ENCODE measurements at places on chromosomes 2 and 18. TPM values are rescaled to one million over a fixed set of nuclear protein-coding genes. Genes with fewer than 3 reads are reported as not detected.

THSD7B gene
- not detected for total RNA-seq

CD8B2 gene
- not detected for total RNA-seq

ARMC9 gene
- total RNA-seq = 3.5 TPM

GPR35 gene
- not detected for total RNA-seq

REG3A gene
- not detected for total RNA-seq

DNER gene
- 0.44 TPM for total RNA-seq

TMEM127 gene
- total RNA-seq = 23.2 TPM

UCN gene
- total RNA-seq = 0.40 TPM

KCNG2 gene
- 1.4 TPM for total RNA-seq

PELI1 gene
- 44.5 TPM for total RNA-seq

HOXD4 gene
- total RNA-seq = 1.3 TPM

SCN7A gene
- total RNA-seq = not detected

KHK gene
- 3.4 TPM for total RNA-seq

BOK gene
- total RNA-seq = 113 TPM

IL1B gene
- 0.22 TPM for total RNA-seq

RAB10 gene
- 47.0 TPM for total RNA-seq

TMEM185B gene
- total RNA-seq = 19.2 TPM

KIF1A gene
- under 0.01 TPM for total RNA-seq

HOXD3 gene
- total RNA-seq = 6.5 TPM

SFXN5 gene
- total RNA-seq = 8.9 TPM

CDH19 gene
- not detected for total RNA-seq

ITGB6 gene
- total RNA-seq = not detected

RNU2-63P gene
- total RNA-seq = 70.8 TPM

NYAP2 gene
- total RNA-seq = not detected

CDH7 gene
- total RNA-seq = under 0.01 TPM

RTTN gene
- total RNA-seq = 14.7 TPM

DLGAP1 gene
- total RNA-seq = not detected

SLC5A7 gene
- total RNA-seq = not detected

SPATA3 gene
- total RNA-seq = not detected

CRYGC gene
- not detected for total RNA-seq

ASIC4 gene
- total RNA-seq = not detected

ANO7 gene
- total RNA-seq = 2.6 TPM

KIF3C gene
- total RNA-seq = 10.5 TPM

NOL4 gene
- total RNA-seq = not detected

REEP1 gene
- total RNA-seq = 14.5 TPM

TCF23 gene
- total RNA-seq = not detected

PPP1R7 gene
- 57.7 TPM for total RNA-seq

TGFBRAP1 gene
- 32.7 TPM for total RNA-seq

HOXD11 gene
- total RNA-seq = not detected

SKOR2 gene
- total RNA-seq = not detected

PRPF40A gene
- 69.4 TPM for total RNA-seq

CD207 gene
- total RNA-seq = under 0.01 TPM

CDK15 gene
- not detected for total RNA-seq

UGT1A9 gene
- not detected for total RNA-seq

Measured in lung microvascular endothelial cell (primary cell).